ENCODE measurements at places on chromosomes 6 and 20.

DNA sequence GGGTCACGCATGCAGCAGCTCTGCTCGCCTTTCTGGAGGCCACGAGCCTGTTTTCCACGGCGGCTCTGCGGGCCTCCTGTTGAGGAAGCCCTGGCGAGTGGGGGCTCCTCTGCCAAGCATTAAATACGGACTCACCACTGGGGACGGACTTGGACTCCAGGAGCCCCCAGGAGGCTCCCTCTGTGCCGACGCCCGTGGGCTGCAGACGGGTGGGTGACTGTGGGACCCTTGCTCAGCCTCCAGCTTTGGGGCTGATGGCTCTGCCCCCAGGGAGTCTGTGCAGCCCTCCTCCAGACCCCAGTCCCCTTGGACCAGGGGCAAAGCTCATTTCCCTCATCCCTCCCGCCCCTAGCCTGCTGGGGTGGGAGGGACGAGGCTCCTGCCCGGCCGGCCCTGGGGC, 236.2 kb downstream of the TAF4 start:
- DNase-seq = no peak

DNA sequence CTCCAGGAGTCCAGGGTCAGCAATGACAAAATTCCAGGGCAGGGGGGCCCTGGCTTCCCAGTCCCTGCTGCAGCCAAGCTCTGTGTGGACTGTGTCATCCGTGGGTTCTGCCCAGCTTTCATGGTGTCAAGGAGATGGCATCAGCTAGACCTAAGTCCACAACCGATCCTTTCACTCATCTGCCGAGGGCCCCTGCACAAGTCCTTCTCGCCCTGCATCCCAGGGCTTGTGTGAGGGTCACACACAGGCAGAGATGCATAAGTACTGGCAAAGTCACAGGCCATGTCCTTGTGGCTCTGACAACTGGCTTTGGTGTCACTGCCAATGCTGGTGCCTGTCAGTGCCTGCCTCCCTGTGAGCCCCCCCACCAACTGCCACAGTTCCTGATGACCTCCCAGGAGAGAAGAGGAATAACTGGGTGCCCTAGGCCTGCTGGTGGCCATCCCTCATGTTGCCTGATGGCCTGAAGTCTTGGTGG, 181.4 kb upstream of the CST7 start:
- no peak for DNase-seq

DNA sequence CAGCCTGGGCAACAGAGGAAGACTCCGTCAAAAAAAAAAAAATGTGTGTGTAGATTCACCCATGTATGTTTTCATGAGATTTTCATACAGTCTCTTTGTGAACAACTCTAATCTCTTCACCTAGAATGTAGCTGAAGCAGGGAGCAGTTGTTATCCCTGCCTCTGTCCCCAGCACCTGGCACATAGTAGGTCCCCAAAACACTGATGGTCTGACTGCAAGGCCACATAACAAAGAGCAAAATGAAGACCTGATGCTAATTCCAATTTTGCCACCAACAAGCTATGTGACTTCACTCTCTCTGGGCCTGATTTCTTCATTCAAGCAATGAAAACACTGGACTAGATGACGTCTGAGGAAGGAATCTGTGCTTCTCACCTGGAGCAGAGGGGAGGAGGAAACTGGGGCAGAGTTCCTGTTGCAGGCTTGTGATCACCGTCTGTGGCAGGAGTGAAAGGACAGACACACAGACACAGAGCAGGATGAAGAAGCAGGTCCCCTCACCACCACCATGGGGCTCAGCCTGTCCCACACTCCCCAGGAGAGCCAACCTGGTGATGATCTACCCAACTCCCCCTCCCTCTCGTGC, 4.6 kb downstream of the SLC44A4 start:
- DNase-seq = no peak

GRCh38 chr6:105310371-105310770, 92.5 kb downstream of the PREP start:
- DNase-seq = no peak

DNA sequence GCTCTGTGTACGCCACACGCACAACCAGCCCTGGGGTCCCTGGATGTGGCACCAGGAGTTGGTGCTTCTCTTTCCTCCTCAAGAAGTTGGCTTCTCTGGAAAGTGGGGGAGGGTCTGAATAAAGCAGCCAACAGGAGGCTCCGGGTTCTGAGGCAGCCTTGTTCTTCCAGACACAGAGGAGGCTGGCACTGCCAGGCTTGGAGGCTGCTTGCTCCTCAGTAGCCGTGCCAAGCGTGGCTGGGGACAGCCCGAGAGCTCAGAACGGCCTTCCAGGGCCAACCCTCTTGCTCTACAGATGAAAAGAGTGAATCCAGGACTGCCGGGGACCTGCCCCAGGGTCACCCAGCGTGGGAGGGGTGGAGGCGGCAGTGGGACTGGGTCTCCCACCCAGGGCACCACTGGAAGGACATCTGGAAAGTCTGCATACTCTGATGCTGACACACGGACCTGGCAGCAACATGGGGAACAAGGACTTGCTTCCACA, 70.4 kb downstream of the SLC22A23 start:
- no peak for DNase-seq

GRCh38 chr6:163333038-163333437, 81.5 kb upstream of the QKI start:
- no peak for DNase-seq

DNA sequence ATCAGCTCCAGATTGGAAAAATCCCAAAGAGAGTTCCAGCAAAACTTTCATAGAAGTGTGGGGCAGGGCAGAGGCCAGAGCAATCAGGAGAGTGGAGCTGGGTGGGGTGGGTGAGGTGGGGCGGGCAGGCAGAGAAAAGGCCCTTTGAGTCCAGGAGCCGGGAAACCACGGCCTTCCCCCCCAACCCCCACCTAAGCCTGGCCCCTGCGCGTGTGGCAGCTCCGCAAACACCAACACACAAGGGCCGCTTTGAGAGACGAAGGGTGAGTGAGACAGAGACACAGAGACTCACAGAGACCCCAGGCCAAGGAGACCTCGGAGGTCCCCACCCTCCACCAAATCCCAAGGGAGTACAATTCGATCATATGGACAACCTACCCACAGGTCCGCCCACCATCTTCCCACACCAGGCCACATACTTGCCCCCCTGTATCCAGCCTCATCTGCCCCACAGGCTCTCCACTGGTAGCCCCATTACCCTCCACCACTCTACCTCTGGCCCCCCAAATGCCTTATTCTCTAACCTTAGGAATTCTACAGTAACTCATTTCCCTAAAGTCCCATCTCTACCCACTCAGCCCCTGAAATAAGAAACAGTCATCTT, 1.7 kb downstream of the COL11A2 start:
- DNase-seq = no peak

DNA sequence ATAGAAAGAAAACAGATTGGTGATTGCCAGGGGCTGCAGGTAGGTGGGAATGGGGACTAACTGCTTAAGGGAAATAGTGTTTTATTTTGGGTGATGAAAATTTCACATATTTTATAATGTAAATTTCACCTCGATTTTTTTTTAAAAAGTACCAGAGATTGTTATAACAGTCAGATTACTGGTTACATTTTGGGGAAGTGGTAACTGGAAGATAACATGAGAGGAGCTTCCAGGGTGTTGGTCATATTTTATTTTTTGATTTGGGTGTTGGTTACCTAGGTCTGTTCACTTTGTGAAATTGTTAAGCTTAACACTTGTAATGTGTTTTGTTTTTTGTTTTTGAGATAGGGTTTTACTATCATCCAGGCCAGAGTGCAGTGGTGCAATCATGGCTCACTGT, 17.2 kb upstream of the CRIP3 start:
- no peak for DNase-seq

DNA sequence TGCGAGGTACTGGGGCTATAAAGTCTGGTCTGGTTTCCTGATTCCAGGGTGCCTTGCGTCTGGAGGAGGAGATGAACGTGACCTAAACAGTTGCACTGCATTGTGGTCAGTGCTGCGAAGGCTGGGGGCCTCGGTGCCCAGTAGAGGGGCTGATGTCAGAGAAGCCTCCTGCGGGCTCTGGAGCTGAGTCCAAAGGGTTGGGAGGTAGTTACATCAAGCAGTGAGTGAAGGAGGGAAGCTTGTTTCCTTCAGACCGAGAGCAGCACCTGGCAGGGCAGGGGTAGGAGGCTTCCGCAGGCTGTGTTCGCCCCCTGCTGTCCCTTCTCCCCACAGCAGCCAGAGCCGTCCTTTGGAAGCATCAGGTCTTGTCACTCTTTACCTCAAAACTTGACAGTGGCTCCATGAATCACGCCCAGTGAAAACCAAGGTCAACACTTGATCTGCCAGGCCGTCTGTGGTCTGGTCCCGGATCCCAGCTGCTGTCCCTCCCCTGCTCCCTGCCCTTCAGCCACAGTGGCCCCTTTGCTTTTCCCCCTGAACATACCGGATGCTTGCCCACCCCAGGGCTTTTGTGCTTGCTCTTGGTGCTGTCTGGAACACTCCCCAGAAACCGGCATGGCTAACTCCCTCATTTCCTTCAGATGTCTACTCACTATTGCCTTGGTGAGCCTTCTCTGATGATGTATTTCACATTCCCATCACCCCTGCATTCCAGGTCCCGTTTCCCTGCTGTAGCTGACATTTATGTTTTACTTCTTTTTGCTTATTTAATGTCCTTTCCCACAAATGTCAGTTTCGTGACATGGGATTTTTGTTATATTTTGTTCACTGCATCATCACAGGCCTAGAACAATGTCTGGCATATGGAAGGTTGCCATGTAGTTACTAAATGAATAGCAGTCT, 7.0 kb downstream of the DYNLRB1 start:
- no peak for DNase-seq

- no peak for DNase-seq
Observed at GRCh38 chr6:6911391-6911790, 196.4 kb upstream of the RREB1 start.

GRCh38 chr6:19311786-19312185, 525.4 kb upstream of the ID4 start:
- DNase-seq = no peak

- no peak for DNase-seq
Observed at GRCh38 chr6:106790149-106790770, 160.9 kb downstream of the QRSL1 start.

Data from bone marrow (tissue), 2 donors.